ENCODE measurements at places on chromosomes 16 and 17. TPM values are rescaled to one million over a fixed set of nuclear protein-coding genes. Genes with fewer than 3 reads are reported as not detected.

The NPIPB5 gene
- total RNA-seq, result 216 TPM

The TPSD1 gene
- total RNA-seq, result not detected

The PYY gene
- not detected for total RNA-seq

The SBK1 gene
- 5.5 TPM for total RNA-seq

- DNase-seq, result no peak
Observed at GRCh38 chr16:69013991-69014390, 91.5 kb upstream of the HAS3 start.

DNA sequence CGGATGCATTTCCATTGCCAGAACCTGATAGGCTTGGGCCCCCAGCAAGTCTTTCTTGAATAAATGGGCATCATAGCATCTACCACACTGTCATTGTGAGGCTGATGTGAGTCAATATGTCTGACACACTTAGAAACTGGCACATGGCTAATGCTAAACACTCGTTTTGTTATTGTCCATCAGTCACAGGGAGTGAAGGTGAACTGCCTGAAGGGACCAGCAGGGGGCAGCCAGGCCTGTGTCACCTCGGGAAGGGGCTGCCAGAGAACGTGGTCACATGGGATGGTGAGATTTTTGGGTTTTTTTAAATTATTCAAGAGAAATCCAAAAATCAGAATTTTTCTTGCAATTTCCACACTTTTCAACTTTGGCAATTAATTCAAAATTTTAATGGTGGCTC is 831 bp upstream of the RCVRN start:
- DNase-seq, result no peak

DNA sequence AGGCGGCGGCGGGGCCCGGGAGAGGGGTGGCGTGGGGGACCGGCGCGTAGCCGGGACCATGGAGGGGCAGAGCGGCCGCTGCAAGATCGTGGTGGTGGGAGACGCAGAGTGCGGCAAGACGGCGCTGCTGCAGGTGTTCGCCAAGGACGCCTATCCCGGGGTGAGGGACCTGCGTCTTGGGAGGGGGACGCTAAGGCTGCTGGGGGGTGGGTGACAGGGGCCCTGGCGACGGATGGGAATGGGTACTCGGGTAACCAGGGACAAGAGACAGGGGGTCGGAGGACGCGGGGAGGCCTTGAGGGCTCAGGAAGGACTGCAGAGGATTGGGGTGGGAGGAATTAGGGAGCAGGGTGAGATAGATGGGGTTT is 243 bp downstream of the RND2 start:
- DNase-seq, result no peak

- DNase-seq, result no peak
Observed at GRCh38 chr16:48503779-48504178, 106.2 kb downstream of the N4BP1 start.

DNA sequence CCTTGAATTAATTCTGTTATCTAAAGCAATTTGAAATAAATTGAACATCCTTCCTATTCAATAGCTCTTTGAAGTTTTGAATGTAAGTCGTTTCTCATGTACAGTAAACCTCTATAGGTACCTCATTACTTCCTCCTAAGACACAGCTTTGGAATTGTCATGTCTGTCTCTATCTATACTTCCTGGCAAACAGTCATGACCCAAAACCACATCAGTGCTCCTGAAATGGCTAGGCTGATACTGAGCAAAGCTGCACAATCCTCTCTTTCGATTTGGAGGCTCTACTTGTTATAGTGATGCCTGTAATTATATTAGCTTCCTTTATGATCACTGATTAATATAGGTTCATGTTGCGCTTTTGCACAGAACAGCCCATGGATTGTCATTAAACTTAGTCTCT is 110.1 kb downstream of the ADAMTS18 start:
- no peak for DNase-seq

DNA sequence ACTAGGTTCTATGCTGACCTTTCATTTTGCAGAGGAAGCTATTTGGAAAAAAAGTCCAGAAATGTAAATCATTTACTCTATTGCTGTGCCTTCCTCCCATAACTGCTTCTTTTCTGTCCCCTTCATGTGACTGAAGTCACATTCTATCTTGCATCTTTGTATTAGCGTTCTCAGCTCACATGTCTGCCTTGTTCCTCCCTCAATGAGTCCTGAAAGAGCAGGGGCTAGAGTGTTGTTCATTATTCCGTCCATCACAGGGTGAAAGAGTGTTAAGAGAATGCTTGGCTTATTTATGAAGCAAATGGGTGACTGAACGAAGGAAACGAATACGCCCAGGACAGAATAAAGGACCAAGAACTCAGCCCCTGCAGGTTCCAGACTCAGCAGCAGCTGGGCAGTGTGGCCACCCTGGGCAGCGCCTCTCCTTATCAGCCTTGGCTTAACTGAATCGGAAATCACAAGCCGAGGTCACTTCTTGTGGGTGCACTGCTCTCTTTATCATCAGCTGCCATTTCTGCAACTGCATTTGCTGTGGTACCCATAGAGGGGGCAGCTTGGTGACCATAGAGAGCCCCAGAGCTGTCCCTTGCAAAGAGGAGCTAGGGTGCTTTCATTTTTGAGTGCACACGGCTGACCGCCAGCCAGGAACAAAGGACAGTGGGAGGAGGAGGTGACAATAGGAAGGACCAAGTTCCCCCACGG is 1.8 kb upstream of the PIK3R6 start:
- DNase-seq, result no peak

- DNase-seq, result no peak
Observed at GRCh38 chr17:56130026-56130425, 23.2 kb upstream of the ANKFN1 start.

DNA sequence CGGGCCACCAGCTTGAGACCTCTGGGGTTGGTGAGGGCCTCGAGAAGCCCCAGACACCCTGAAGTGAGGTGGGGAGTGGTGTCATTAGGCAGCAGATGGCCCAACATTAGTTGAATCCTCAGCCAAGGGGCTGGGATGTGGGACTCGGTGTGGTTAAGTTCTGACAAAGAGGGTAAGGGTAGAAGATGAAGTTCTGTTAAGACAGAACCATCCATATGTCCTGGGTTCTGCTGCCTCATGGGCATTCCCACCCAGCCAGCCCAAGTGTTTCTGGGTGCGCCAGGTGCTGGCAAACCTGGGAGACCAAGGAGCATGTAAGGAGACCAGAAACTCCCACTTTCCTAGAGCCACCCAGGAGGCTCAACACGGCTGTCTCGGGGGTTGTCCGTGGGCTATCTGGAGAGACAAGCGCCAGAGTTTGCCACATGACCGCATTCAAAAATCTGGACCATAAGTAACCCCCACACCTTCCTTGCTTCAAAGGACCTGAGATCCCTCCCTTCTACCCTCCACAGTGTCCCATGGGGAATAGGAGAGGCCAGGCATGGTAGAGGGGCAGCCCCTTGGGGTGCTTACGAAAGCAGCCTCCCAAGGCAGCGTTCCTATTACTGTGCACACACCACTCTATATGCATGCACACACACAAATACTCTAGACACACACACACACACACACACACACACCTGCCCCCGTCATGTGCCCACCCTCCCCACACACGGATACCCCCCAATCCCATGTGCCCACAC is 128.7 kb downstream of the C16orf78 start:
- DNase-seq, result peak; percentile 27

DNA sequence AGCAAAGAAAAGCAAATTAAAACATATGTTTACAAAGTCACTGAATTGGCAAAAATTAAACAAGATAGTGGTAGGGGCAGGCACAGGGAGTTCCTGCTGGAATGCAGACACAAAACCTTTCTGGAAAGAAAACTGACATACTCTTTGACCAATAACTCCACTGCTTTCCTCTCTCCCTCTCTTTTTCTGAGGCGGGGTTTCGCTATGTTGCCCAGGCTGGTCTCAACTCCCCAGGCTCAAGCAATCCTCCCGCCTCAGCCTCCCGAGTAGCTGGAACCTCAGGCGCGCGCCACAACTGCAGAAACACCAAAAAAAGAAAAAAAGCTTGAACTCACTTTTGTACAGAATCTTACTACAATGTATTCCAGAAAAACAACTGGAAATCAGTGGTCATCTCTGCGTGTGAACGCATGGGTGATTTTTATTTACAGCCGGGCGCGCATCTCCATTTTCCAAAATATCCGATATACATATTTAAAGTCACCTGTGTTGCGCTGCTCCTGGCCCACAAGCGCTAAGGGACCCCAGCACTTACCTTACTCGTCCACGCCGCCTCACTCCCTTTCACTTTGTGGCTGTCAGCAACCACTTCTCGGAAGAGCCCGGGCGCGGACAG is 480 bp downstream of the TXNL4B start:
- DNase-seq, result peak; percentile 65
